ENCODE measurements at places on chromosomes 6 and 20.
A peak's percentile ranks its signal among the peaks of the same experiment; 100 is the strongest.

DNA sequence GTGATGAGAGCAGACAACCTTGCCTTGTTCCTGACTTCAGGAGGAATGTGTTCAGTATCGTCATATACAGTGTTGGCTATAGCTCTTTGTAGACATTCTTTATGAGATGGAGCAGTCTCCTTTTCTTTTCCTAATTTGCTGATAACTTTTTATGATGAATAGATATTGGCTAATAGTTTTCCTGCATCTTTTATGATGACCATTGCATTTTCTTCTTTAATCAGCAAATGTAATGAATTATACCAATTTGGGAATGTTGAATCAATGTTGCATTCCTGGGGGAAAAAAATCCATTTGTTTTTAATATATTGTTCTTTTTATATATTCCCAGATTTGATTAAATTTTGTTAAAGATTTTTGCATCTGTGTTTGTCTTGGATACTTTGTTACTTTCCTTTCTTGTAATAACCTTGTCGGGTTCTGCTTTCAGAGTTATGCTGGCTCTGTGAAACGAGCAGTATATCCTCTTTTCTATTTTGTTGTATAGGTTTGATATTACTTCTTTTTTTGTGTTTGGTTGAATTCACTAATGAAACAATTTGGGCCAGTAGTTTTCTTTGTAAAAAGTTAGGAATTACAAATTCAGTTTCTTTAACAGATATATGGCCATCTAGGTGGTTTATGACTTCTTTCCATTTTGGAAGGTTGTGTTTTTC is 23.9 kb downstream of the KDM1B start:
- DNase-seq, result no peak

DNA sequence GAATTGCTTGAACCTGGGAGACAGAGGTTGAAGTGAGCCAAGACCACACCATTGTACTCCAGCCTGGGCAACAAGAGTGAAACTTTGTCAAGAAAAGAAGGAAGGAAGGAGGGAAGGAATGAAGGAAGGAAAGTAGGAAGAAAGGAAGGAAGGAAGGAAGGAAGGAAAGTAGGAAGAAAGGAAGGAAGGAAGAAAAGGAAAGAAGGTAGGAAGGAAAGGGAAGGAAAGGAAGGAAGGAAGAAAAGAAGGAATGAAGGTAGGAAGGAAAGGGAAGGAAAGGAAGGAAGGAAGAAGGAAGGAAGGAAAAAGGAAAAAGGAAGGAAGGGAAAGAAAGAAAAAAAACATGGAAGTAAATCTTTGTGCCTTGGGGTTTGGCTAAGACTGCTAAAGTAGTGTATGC is 11.7 kb downstream of the ULBP1 start:
- DNase-seq, result no peak

DNA sequence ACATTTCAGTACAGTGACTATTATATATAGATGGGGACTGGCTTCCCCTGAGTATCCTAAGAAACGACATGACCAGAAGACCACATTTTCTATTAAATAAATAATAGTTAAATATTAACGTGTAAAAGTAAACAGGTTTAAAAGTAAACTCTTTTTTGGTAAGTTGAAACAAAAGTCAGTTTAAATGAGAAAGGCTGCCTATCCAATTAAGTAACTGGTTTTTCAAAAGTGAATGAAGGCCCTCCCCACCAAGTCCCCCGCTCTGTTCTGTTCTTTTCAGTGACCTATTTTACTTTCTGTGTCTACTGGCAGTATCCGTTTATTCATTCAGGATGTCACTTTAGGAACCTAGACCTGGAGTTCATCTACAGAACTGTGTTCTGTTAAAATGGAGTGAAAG is 32.0 kb downstream of the QKI start:
- DNase-seq, result no peak

GRCh38 chr20:49513517-49513916 is 31.0 kb upstream of the KCNB1 start:
- DNase-seq, result no peak

DNA sequence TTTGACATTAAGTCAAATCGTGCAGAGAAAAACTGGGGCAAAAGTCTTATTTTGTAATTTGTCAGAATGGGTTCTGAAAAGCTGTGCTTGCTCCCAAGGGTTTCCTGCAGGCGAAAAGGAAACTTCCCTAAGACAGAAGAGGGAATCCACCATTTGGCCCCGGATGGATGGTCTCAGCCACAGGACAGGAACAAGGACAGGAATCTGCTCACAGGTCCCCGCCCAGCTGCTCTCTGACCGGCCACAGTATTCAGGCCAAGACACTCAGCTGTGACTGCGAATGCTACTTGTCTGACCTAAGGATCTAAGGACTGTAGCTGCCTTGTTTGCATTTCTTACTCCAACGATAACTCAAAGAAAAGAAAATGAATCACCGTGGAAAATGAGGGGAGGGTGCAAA is 197.0 kb downstream of the BMP7 start:
- DNase-seq, result no peak

DNA sequence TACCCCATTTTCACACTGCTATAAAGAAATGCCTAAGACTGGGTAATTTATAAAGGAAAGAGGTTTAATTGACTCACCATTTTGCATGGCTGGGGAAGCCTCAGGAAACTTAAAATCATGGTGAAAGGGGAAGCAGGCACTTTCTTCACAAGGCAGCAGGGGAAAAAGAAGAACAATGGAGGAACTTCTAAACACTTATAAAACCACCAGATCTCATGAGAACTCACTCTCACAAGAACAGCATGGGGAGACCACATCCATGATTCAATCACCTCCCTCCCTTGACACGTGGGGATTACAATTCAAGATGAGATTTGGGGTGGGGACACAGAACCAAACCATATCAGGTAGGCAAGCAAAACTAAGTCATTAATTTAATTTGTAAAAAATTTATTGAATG is 343.2 kb downstream of the FRK start:
- no peak for DNase-seq

- peak; percentile 4 for DNase-seq
These were observed 47.7 kb upstream of the DACT2 start for GRCh38 chr6:168367285-168367751.

- no peak for DNase-seq
These were observed 7.1 kb downstream of the PAX1 start for GRCh38 chr20:21712443-21713059.

- DNase-seq, result no peak
These were observed 21.0 kb downstream of the RIPOR3 start for GRCh38 chr20:50670126-50670862.

DNA sequence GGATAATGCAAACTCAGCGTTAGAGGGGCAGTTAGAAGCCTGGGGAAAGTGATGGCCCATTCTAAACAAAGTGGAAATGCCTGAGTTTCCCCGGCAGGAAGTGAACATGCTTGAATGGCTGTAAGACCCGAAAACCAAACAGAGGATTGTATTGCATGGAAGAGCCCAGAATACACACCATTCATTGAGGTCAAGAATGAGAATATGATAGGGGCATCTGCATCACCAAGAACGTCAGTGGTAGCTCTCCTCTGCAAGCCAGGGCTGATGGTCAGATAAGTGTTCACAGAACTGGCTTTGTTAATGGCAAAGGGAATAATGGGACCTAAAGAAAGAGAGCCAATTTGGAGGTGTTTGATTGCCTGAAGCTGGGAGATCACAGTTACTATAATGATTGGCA is 663.4 kb downstream of the KHDRBS2 start:
- DNase-seq, result no peak

- DNase-seq, result no peak
These were observed 56.7 kb upstream of the FKBP1C start for GRCh38 chr6:63154535-63154934.

DNA sequence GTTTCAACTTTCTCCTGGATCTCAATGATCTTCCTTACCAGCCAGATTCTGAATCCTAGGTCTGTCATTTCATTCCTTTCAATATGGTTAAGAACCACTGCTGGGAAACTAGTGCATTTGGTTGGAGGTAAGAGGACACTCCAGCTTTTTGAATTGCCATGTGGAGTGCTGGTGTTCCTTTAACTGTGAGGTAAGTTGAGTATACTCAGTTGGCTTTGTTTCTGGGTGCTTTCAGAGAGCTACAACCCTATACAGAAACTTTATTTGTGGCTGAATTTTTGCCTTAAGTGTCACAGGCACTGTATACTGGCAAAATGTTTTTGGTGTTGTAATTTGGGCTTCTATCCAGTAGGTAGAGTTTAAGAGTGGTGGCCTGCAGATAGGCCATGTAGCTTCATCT is 175.8 kb downstream of the TBC1D32 start:
- DNase-seq, result no peak

DNA sequence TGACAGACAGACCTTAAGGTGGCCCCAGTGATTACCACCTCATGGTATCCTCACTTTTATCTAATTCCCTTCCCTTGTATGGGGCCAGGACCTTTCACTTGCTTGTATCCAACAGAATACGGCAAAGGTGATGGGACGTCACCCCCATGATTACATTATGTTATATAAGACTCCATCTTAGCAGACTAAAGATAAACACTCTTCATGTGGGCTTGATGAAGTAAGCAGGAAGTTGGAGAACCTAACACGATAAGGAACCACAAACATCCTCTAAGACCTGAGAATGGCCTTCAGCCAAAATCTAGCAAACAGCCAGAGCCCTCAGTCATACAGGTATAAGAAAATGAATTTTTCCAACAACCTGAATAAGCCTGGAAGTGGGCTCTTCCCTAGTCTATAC is 8.0 kb downstream of the SLC17A3 start:
- peak; percentile 29 for DNase-seq
